ENCODE measurements at places on chromosomes 13 and 19.

DNA sequence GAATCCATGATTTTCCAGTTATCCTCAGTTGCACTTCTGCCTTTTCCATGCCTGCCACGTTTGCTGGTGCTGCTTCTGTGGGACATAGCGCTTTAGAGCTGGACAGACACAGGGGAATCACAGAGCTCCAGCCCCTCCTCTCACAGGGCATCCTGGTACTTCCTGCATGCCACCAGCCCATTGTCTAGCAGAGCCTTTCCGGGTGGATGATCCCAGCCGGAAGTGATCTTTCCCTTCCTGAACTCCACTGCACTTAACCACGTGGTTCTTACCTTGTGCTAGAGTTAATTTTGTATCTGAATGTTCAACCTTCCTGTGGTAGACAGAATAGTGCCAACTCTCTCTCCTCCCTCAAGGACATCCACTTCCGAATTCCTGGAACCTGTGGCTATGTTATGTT is 12.6 kb upstream of the OLFM4 start:
- DNase-seq, result no peak

- no peak for DNase-seq
Observed at GRCh38 chr13:40402931-40403431, 263.5 kb downstream of the FOXO1 start.

GRCh38 chr13:37934339-37935191 is 65.0 kb upstream of the TRPC4 start:
- no peak for DNase-seq

DNA sequence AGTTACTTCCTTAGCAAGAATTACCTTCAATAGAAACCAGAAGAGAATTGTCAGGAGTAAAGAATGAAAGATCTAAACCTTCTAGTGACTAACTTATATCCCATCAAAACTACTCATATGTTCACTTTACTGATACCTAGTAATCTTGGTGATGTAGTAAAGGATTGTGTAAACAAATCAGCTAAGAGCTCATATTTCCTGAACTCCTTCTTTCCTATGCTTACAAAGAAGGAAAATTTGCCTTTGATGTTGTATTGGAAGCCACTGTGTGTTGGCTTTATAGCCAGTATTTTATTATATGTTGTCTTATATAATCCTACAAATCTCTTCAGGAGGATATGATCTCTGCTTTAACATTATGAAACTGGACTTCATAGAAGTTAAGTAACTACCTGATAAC is 671.0 kb downstream of the PCDH9 start:
- DNase-seq, result no peak

- no peak for DNase-seq
Observed at GRCh38 chr13:78603240-78603957, at the start of gene POU4F1. Gene POU4F1 (minus strand): TSS chr13:78603552. CDS start chr13:78603326, 226 bp downstream.

DNA sequence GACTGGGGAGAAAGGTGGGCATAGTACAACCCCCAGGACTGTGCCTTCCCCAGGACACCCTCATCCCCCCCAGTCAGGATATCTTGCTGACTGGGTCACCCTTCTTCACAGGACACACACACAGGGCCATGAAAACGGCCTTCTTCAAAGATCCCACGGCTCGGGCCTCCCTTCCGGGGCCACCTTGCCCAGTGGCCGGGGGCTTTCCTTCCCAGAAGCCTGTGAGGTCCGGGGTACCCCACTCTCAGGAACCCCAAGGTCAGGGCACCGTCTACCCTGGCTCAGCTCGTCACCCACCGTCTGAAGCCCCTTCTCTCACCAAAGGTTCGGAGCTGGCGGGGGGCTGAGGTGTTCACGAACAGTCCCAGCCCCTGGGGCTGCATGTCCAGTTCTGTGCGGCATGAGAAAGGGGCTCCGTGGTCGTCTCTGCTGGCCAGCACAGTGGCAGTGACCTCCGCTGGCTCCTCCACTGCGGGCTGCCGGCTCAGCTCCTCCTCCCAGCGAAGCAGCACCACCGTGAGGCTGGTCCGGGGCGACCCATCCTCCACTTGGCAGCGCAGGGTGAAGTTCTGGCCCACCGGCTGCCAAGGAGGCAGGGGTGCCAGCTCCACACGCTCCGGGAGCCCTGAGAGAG is 2.1 kb upstream of the RAVER1 start:
- DNase-seq, result no peak

DNA sequence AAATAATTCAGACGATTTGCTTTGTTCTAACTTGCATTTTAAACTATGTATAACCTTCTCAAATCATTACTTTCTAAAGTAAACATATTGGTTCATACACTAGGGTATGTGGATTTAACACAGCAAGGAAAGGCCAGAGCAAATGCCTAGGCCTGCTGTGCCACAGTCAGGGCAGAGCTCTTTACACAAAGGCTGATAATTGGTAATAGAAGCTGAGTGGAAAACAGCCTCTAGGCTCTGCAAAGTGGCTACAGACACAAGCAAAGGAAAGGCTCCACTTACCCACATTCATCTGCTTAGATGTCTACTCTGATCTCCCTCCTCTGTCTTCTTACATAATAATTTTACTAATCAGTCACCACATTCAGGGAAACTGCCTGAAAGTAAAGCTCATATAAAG is 382.9 kb downstream of the OLFM4 start:
- DNase-seq, result no peak

GRCh38 chr19:17160908-17161307 is 54.2 kb upstream of the USE1 start:
- DNase-seq, result no peak

GRCh38 chr13:46743191-46743590 is 53.8 kb downstream of the ESD start:
- no peak for DNase-seq

- no peak for DNase-seq
Observed at GRCh38 chr13:43805681-43806128, 18.9 kb upstream of the ENOX1 start.

GRCh38 chr13:54611390-54611789 is 1582.8 kb downstream of the OLFM4 start:
- DNase-seq, result no peak

DNA sequence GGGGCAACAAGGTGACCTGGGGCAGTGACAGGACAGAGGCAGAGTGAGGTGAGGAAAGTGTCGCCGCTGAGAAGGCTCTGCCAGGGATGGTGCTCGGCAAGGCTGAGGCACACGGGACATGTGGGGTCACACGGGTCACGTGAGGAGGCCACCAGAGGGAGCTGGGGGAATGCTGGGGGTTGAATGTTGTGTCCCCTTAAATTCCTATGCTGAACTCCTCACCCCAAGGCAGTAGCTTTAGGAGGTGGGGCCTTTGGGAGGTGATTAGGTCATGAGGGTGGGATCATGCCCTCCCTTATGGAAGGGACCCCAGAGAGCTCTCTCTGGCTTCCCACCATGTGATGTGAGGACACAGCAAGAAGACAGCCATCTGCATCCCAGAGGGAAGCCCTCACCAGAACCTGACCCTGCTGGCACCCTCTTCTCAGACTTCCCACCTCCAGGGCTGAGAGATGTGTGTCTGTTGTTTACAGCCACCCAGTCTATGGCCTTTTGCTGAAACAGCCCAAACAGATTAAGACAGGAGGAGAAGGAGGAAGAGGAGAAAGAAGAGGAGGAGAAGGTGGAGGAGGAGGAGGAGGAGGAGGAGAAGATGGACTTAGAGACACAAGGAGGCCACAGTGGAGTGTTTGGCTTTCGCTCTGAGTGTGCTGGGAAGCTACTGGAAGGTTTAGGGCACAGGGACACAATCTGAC is 35.4 kb downstream of the RFX2 start:
- DNase-seq, result no peak

DNA sequence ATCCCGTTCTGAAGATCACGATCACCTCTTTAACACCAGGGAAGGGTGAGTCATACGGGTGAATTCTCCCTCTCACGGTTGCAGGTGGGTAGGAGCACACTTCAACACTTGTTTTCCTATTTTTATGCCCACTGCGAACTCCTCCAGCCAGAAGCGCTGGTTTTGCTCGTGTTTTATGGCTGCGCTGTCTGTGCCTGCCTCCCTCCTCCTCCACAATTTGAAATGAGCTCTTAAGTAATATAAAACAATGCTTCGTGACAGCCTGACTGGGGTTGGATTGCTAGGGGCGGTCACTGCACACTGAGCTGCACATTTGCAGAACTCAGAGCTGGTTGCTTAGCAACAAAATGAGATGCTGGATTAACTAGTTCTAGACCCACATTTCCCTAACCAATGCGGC is 12.9 kb downstream of the CCDC70 start:
- DNase-seq, result no peak

- no peak for DNase-seq
Observed at GRCh38 chr13:108527844-108528243, 101.6 kb upstream of the MYO16 start.

DNA sequence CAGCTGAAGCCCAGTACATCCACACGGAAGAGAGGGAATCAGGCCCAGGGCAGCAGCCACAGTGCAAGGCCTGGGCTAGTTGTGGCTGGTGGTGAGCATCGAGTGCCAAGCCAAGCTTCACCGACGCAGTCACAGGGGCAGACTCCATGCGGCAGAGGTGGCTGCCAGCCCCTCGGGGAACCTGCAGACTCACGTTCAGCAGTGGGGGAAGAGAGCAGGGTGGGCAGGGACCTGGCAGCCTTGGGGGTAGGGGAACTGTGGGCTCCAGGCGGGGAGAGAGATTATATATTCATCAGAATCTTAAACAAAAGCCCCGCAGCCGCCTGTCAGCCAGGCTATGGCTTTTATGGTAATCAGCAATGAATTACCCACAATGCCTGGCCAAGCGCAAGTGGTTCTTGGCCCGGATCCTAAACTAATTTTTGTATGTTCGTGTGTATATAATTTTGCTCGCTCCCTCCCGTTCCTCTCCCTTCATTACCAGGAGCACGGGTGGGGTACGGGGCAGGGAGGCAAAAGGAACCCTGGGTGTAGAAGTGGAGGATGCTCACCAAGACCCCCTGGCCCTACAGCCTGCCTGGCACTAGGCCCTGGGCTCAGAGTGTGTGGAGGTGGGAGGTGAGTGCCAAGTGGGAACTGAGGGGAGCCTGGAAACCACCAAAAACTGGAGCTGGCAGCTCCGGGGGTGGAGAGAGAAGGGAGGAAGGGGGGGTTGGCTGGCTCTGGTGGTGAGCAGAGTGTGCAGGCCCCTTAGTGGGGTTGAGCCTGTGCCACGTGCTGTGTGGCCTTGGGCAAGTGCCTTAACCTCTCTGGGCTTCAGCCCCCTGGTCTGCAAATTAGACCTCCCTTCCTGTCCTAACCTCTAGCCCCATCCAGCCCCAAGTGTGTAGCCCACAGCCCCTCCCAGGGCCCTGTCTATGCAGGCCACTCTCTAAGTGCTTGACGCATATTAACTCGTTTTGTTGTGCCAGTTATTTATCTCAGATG is 31.9 kb downstream of the PTPRS start:
- no peak for DNase-seq

DNA sequence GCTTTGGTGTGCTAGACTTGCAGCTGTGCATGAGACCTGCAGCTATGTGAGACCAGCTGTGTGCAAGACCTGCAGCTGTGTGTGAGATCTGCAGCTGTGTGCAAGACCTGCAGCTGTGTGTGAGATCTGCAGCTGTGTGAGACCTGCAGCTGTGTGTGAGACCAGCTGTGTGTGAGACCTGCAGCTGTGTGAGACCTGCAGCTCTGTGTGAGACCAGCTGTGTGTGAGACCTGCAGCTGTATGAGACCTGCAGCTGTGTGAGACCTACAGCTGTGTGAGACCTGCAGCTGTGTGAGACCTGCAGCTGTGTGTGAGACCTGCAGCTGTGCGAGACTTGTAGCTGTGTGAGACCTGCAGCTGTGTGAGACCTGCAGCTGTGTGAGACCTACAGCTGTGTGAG is 6.7 kb upstream of the DCUN1D2 start:
- DNase-seq, result no peak

DNA sequence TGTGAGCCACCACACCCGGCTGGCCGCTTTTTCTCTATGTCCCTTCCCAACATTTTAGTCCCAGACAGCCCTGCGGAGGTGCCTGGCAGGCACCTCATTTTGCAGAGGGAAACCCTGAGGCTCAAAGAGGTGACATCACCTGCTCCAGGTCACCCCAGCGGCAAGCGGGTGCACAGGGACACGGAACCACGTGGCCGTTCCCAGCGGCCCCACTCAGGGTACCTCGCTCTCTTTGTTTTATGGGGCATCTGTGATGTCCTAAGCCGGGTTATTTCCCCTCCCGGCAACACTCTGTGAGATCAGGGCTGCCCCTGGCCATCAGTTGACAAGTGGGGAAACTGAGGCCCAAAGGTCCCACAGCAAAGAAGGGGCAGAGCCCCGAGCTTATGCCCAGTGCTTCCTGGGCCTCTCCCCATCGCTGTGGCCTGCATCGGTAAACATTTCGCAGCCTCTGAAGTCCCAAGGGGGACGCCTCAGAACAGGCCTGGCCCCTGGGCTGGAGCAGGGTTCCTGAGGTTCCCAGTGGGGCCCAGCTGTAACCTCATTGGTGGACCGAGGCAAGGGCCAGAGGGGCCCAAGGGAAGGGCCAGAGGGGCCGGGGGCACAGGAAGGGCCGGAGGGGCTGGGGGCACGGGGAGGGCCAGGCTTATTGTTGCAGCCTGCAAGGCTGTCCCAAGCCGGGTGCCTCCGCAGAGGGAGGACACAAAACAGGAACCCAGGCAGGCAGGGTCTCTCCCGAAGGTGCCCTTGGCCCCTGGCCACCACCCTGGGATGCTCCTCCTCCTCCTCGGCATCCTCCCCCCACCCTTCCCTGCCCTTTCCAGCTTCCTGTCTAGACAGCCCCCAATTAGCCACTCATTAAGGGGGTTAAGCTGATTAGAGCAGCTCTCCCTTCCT is 39.0 kb downstream of the SMIM24 start:
- no peak for DNase-seq

All from activated T-helper 1 cell treated with Interleukin-2 at 50 U/mL for 16 hours (primary cell).